ENCODE measurements at places on chromosomes 2 and 18. TPM values are rescaled to one million over a fixed set of nuclear protein-coding genes. Genes with fewer than 3 reads are reported as not detected.

GRCh38 chr2:62302631-62303435 is 106.9 kb downstream of the B3GNT2 start:
- no peak overlapping the region for H3K27ac ChIP-seq
- no peak overlapping the region for H3K4me3 ChIP-seq
- DNase-seq = no peak
- no peaks in the 10 kb centered on the region for H3K27me3 ChIP-seq

DNA sequence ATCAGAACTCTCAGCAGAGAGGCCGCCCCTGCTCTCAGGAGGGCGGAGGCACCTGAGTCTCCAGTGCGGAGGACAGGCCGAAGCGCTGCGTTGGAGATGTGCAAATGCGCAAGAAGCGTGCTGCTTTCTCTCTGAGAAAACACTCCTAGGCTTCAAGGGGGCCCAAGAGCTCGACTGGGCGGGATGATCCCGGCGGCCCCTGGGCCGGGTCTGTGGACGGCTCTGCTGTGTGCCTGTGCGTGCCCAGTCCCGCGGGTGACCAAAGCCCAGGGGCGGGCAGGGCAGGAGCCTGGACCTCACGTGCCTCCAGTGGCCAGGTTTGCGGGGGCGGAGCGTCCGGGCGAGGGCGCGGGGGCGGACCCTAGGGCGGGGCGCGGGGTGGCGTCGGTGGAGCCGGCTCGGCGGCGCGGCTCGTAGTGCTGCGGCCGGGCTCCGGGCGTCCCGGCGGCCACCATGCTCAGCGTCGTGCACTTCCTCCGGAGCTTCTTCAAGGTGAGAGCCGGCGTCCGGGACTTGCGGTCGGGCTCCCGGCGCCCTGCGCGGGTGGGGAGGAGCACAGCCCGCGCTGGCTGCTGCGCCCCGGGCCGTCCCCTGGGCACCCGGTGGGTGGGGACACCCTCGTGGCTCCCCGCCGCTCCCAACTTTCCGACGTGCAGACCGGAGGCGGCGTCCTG is at the start of gene ARHGEF4:
TSS of gene ARHGEF4 (plus strand) at position 414 of the 674 bp plus-strand sequence. CDS start at position 454, 40 bp downstream.
- H3K36me3 ChIP-seq = no peaks in the 10 kb centered on the region
- H3K27me3 ChIP-seq = peaks cover 4% of the 10 kb centered on the region
- peak; percentile 89 for DNase-seq
- no peak within 1 kb of the TSS for H3K27ac ChIP-seq
- H3K4me3 ChIP-seq = peak within 1 kb of the TSS; percentile 56

- no peak overlapping the region for H3K27ac ChIP-seq
- no peak for DNase-seq
- no peak overlapping the region for H3K4me3 ChIP-seq
- H3K36me3 ChIP-seq = peaks cover 3% of the 10 kb centered on the region
- H3K27me3 ChIP-seq = no peaks in the 10 kb centered on the region
Observed at GRCh38 chr18:27685807-27686412, 491.0 kb downstream of the CDH2 start.

The LRP2 gene
- total RNA-seq = 1.4 TPM

GRCh38 chr2:50957896-50958295 is 74.0 kb downstream of the NRXN1 start:
- DNase-seq = no peak
- no peak overlapping the region for H3K4me3 ChIP-seq
- no peak overlapping the region for H3K27ac ChIP-seq
- no peaks in the 10 kb centered on the region for H3K36me3 ChIP-seq
- H3K27me3 ChIP-seq = no peaks in the 10 kb centered on the region
- no peaks in the 10 kb centered on the region for H3K4me1 ChIP-seq

The SCYGR4 gene
- total RNA-seq = not detected

The SLC16A14 gene
- 0.61 TPM for total RNA-seq

GRCh38 chr2:201016859-201017258 is 53.4 kb upstream of the ORC2 start:
- H3K4me3 ChIP-seq = no peak overlapping the region
- no peaks in the 10 kb centered on the region for H3K27me3 ChIP-seq
- H3K4me1 ChIP-seq = no peaks in the 10 kb centered on the region
- no peak for DNase-seq

DNA sequence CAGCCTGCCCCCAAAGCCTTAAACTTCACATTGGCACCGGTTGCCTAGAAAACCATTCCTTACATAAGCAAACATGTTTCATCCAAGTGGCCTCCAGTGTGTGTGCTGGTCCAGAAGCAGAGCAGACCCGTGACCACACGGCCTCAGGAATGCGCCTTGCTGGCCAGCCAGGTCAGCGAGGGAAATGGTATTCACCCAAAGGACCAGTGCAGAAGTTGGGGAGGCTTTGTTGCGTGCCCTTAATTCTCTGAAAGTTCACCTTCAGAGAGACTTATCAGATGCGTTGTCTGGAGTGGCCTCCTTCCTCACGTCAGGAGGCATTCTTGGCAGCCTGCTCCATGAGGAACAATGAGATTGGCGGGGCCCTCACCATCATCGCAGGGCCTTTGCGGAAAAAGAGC is 25.9 kb downstream of the NRP2 start:
- no peak overlapping the region for H3K27ac ChIP-seq
- H3K36me3 ChIP-seq = peaks cover 7% of the 10 kb centered on the region
- DNase-seq = no peak
- no peaks in the 10 kb centered on the region for H3K27me3 ChIP-seq
- peaks cover 4% of the 10 kb centered on the region for H3K4me1 ChIP-seq
- no peak overlapping the region for H3K4me3 ChIP-seq

DNA sequence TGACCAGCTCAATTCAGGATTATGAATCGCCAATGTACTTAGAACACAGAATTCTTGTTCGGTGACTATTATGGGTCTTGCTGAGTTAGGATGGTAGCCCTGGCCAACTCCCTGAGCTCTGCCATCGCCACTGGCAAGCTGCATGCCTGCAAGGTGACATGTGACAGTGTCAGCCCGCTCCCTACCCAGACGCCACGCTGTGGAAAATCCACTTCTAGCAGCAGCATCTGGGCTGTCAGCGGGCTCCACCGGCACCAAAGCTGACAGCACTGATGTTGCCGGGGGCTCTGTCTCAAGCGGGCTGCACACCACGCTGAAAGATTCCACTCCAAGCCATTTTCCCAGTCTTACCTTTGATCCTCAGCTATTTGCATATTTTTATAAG is 100.7 kb downstream of the MYT1L start:
- no peak overlapping the region for H3K27ac ChIP-seq
- H3K4me3 ChIP-seq = no peak overlapping the region
- no peaks in the 10 kb centered on the region for H3K36me3 ChIP-seq
- no peaks in the 10 kb centered on the region for H3K27me3 ChIP-seq
- no peak for DNase-seq

GRCh38 chr2:38430196-38430595 is 53.1 kb upstream of the ATL2 start:
- H3K36me3 ChIP-seq = peaks cover 9% of the 10 kb centered on the region
- peaks cover 6% of the 10 kb centered on the region for H3K4me1 ChIP-seq
- no peak overlapping the region for H3K4me3 ChIP-seq
- no peaks in the 10 kb centered on the region for H3K27me3 ChIP-seq
- no peak overlapping the region for H3K27ac ChIP-seq

DNA sequence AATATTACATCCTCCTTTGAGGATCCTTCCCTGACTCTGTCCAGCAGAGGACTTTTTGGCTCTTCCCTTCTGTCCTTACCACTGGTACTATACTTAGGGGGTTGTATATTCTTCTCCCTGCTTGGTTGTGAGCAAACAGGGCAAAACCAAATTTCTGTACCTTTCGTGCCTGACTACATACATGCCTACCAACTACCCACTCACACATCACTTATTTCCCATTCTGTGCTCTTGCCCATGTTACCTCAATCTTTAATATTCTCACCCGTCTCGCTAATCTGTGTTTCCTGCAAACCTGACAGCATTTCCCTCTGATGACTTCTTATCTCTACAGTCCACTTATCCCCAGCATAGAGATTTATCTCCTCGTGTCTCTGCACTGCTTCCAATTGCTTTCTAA is 58.6 kb downstream of the FTCDNL1 start:
- no peaks in the 10 kb centered on the region for H3K27me3 ChIP-seq
- no peak overlapping the region for H3K27ac ChIP-seq
- peaks cover 5% of the 10 kb centered on the region for H3K4me1 ChIP-seq
- DNase-seq = no peak

The ANO7 gene
- 5.2 TPM for total RNA-seq

DNA sequence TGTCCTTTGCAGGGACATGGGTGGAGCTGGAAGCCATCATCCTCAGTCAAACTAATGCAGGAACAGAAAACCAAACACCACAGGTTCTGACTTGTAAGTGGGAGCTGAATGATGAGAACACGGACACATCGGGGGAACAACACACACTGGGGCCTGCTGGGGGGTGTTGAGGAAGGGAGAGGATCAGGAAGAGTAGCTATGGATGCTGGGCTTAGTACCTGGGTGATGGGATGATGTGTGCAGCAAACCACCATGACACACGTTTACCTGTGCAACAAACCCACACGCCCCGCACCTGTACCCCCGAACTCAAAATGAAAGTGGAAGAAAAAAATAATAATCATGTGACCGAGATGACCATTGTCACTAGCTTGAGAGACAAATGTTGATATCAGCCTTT is 114.7 kb downstream of the NDUFA10 start:
- no peaks in the 10 kb centered on the region for H3K27me3 ChIP-seq
- H3K36me3 ChIP-seq = no peaks in the 10 kb centered on the region
- no peaks in the 10 kb centered on the region for H3K4me1 ChIP-seq
- no peak overlapping the region for H3K27ac ChIP-seq

The ZNF638 gene
- total RNA-seq = 141 TPM

The ANKRD36C gene
- total RNA-seq = 8.2 TPM

GRCh38 chr2:62858231-62858832 is 152.8 kb downstream of the EHBP1 start:
- H3K36me3 ChIP-seq = peaks cover 18% of the 10 kb centered on the region
- H3K27me3 ChIP-seq = no peaks in the 10 kb centered on the region
- H3K4me1 ChIP-seq = no peaks in the 10 kb centered on the region
- no peak overlapping the region for H3K27ac ChIP-seq
- no peak for DNase-seq
- H3K4me3 ChIP-seq = no peak overlapping the region

GRCh38 chr18:37537868-37538525 is 27.6 kb downstream of the CELF4 start:
- H3K4me3 ChIP-seq = peak overlapping the region; percentile 73
- no peaks in the 10 kb centered on the region for H3K27me3 ChIP-seq
- H3K4me1 ChIP-seq = peaks cover 3% of the 10 kb centered on the region
- H3K36me3 ChIP-seq = no peaks in the 10 kb centered on the region
- H3K27ac ChIP-seq = no peak overlapping the region
- DNase-seq = peak; percentile 89

The PCARE gene
- not detected for total RNA-seq

- H3K4me1 ChIP-seq = no peaks in the 10 kb centered on the region
- no peak for DNase-seq
- H3K4me3 ChIP-seq = no peak overlapping the region
- H3K27me3 ChIP-seq = no peaks in the 10 kb centered on the region
Observed at GRCh38 chr2:226073496-226074160, 674.1 kb downstream of the NYAP2 start.

- no peaks in the 10 kb centered on the region for H3K27me3 ChIP-seq
- no peaks in the 10 kb centered on the region for H3K4me1 ChIP-seq
- no peaks in the 10 kb centered on the region for H3K36me3 ChIP-seq
- no peak overlapping the region for H3K4me3 ChIP-seq
Observed at GRCh38 chr2:9721344-9721743, 90.5 kb upstream of the YWHAQ start.

The TRIM43B gene
- not detected for total RNA-seq

DNA sequence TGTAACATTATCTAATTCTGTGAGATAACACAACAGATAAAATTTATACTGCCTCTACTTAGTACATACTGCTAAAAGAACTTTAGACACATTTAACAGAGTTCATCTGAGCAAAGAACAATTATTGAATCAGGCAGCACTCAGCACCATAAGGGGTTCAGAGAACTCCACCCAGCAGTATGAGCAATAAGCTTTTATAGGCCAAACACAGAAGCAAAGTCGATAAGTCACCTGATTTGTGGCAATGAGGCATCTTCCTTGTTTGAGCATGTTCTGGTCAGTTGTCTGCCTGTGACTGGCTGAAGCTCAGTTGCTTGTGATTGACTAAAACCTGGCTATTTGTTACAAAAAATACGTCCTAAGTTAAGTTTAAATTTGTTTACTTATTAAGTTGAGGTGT is 746.1 kb upstream of the DDX18 start:
- no peaks in the 10 kb centered on the region for H3K4me1 ChIP-seq
- no peak for DNase-seq
- H3K36me3 ChIP-seq = peaks cover 11% of the 10 kb centered on the region
- no peak overlapping the region for H3K4me3 ChIP-seq
- H3K27ac ChIP-seq = no peak overlapping the region

DNA sequence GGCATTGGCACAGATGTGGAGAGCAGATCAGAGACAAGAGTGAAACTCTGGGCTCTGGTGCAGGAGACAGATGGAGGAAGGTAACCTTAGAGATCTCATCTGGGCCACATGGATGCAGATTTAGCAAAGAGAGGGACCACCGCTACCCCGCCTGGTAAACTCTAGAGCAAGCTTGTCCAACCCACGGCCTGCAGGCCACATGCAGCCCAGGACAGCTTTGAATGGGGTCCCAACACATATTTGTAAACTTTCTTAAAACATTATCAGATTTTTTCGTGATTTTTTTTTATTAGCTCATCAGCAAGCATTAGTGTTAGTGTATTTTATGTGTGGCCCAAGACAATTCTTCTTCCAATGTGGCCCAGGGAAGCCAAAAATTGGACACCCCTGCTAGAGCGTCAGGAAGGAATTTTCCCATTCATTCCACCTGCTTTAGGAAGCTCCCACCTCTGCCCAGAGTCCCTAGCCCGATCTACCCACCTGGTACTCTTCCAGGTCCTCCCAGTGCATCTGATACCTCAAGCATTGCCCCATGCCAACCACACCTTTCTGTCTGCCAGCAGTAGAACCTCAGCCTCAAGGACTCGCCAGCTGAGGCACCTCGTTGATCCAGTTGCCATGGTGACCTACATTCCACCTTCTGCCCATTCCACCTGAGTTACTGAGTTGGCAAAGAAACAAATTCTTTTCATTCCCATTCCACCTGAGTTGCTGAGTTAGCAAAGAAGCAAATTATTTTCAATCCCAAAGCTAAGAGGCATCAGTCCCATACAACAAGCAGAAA is at the start of gene CIB4:
TSS of gene CIB4 (minus strand) at position 586 of the 784 bp plus-strand sequence. CDS start at position 534, 52 bp downstream.
- no peaks in the 10 kb centered on the region for H3K36me3 ChIP-seq
- peak; percentile 50 for DNase-seq
- no peaks in the 10 kb centered on the region for H3K4me1 ChIP-seq
- H3K27me3 ChIP-seq = no peaks in the 10 kb centered on the region

All from H9 (cell line).